Activated T-cell treated with anti-CD3 and anti-CD28 coated beads for 1 hour (primary cell): ENCODE measurements at places on chromosomes 3 and 15.

- peak; percentile 24 for DNase-seq
Observed at GRCh38 chr3:194640829-194641228, 7.6 kb upstream of the TMEM44 start.

- no peak for DNase-seq
Observed at GRCh38 chr3:140850210-140850955, 91.3 kb upstream of the SLC25A36 start.

GRCh38 chr3:169286214-169286613, 377.3 kb downstream of the MECOM start:
- DNase-seq, result no peak

- DNase-seq, result no peak
Observed at GRCh38 chr3:87426918-87427317, 150.5 kb upstream of the POU1F1 start.

- DNase-seq, result no peak
Observed at GRCh38 chr15:32664796-32665195, 23.3 kb downstream of the SCG5 start.

- DNase-seq, result no peak
Observed at GRCh38 chr3:133368371-133369067, 31.3 kb upstream of the BFSP2 start.

DNA sequence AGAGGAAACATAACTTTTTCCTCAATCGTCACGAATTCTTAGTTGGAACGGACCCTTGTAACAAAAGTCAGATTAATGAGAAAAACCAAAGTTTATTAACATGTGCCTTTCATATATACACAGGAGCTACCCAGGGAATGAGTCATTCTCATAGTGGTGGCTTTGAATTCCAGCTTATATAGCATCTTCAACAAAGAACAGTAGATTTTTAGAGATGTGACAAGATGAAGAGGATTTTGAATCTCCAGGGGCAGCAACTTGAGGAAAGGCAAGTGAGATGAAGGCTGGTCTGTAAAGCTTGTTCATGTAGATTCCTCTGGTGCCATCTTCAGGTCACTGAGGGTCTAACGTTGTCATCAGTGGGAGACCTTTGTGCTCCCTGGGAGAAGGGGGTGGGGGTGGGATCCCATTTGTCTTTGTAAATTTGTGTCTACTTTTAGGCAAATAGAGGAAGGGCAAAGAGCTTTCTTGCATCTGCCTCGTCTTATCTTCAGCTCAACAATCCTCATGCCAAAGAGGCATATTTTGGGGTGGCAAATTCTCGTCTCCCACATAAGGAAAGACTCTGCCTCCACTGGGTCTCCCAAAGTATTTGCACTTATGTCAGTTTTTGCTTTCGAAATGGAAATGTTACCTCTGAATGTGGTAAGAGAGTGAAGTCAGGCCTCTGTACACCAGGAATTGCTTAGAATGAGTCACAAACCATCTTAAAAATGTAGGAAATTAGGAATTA, 29.5 kb downstream of the CLEC3B start:
- no peak for DNase-seq

GRCh38 chr3:29899021-29899420, 618.1 kb downstream of the RBMS3 start:
- DNase-seq, result no peak
